ENCODE measurements at places on chromosomes 3 and 15. TPM values are rescaled to one million over a fixed set of nuclear protein-coding genes. Genes with fewer than 3 reads are reported as not detected.

Gene PLSCR4
- total RNA-seq, result 67.3 TPM

Gene LXN
- 13.6 TPM for total RNA-seq

Gene GTPBP8
- total RNA-seq, result 26.4 TPM

Gene PLAAT1
- not detected for total RNA-seq

Gene HYAL1
- 0.65 TPM for total RNA-seq

Gene CADM2
- 0.12 TPM for total RNA-seq

Gene TRAT1
- not detected for total RNA-seq

Gene CD200
- total RNA-seq, result 0.12 TPM

Gene ETV5
- total RNA-seq, result 24.8 TPM

Gene CFAP44
- total RNA-seq, result 3.0 TPM

Gene FSIP1
- total RNA-seq, result 15.4 TPM

Gene SLTM
- total RNA-seq, result 60.5 TPM

Gene KBTBD13
- total RNA-seq, result not detected

Gene C3orf70
- total RNA-seq, result 1.3 TPM

Gene ANKRD63
- total RNA-seq, result not detected

Gene RAP2B
- total RNA-seq, result 19.9 TPM

Gene SLC2A2
- total RNA-seq, result under 0.01 TPM

Gene ACTRT3
- 9.2 TPM for total RNA-seq

Gene DAZL
- under 0.01 TPM for total RNA-seq

Gene POC1A
- total RNA-seq, result 1.9 TPM

Gene GATM
- not detected for total RNA-seq

Gene SHC4
- total RNA-seq, result 0.61 TPM

Gene ZNF621
- total RNA-seq, result 19.6 TPM

Gene GNAT1
- total RNA-seq, result not detected

Gene MEX3B
- total RNA-seq, result 2.3 TPM

Gene SERINC4
- 0.12 TPM for total RNA-seq

Gene ZNF860
- 0.85 TPM for total RNA-seq

Gene ALDH1A2
- 1.2 TPM for total RNA-seq

Gene MNS1
- 0.73 TPM for total RNA-seq

Gene GHSR
- total RNA-seq, result not detected

Gene ADGRG7
- total RNA-seq, result not detected

Gene GCSAM
- total RNA-seq, result not detected

Gene SEMA3B
- 4.6 TPM for total RNA-seq

Gene CLDN16
- not detected for total RNA-seq

Gene GTF2E1
- 11.5 TPM for total RNA-seq

Gene TTBK2
- 15.1 TPM for total RNA-seq

Gene LMAN1L
- total RNA-seq, result not detected

Gene DNAH1
- 9.2 TPM for total RNA-seq

Gene FRMD4B
- 4.0 TPM for total RNA-seq

Gene SI
- not detected for total RNA-seq

Gene CHRFAM7A
- total RNA-seq, result 2.2 TPM

Gene PLSCR5
- not detected for total RNA-seq

Gene MKRN2OS
- total RNA-seq, result not detected

Gene CD96
- total RNA-seq, result not detected

Gene SCAANT1
- total RNA-seq, result not detected

Gene SEMA6D
- 11.8 TPM for total RNA-seq

Gene EXD1
- total RNA-seq, result not detected

Gene CADPS
- 7.0 TPM for total RNA-seq

Gene GPR15
- total RNA-seq, result not detected

Gene GREM1
- total RNA-seq, result 1,377 TPM

Data from hair follicle dermal papilla cell (primary cell).